ENCODE measurements at places on chromosomes 2 and 18.

GRCh38 chr2:136116151-136116812 lies 1.7 kb downstream of the CXCR4 start:
- no peak for DNase-seq

DNA sequence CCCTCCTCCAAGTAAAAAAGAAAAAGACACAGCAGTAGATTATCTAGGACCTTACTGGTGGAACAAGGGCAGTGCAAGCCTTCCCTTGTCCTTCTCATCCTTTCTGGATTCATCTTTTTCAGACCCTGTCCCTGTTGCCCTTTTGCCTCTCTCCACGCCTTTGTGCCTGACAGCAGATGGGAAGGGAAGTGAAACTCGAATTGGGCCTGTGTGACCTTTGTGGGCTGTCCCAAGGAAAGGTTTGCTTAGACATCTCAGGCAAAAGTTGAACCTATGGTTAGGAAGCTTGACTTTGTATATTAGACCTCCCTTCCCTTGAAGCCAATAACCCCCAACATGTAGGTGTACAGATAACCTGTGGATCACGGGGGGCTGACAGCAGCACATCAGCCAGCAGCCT lies 185.3 kb downstream of the PRKCE start:
- DNase-seq, result no peak

DNA sequence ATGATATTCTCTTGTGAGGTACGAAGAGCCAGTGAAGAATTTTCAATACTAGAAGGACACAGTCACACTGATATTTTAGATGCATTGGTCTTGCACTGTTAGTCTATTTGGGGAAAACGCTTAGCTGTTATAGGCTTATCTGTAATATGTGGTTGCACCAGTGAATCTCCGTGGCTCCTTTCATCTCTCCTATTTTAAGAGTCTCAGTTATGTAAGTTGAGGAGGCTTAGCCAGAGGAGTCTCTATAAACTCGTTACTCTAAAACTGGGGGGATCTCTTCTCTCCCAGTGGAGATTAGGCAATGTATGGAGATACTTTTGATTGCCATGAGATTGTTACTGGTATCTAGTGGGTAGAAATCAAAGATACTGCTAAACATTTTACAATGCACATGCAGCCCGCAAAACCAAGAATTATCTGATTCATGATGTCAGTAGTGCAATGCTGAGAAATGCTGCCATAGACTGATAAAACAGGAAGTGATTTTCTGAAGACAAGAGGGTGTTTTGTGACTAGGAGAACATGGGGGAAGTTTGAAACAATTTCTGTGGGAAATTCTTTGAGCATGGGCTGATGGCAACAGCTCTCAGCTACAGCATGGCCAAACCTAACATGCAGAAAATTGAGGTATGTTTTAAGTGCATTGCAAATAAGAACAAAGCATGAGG lies 339.1 kb downstream of the SOX11 start:
- no peak for DNase-seq

DNA sequence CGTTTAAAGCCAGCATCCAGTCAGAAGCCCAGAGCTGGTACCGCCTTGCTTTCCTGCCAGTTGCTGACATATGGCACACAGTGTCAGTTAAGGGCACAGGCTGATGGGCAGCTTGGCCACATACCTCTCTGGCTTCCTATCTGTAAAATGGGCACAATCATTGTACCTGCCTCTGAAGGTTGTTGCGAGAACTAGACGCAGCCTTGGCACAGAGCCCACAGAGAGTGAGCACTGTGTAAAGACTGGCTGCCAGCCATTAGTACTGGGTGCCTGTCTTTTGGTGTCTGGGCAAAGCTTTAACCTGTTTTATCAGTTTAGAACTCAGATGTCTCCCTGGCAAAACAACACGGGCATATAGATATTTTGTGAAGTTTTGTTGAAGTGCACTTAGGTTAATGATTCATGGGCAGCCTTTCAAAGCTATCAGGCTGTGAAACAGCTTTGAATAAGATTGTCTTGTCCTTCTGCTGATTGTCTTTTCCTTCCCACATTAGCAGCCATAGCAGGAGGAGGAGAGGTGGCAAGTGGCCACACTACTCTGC lies 269.5 kb downstream of the NEDD4L start:
- DNase-seq, result no peak

- DNase-seq, result no peak
These were observed 348.7 kb upstream of the GALNT5 start for GRCh38 chr2:156908825-156909224.

GRCh38 chr2:39429746-39430145 lies 7.3 kb downstream of the MAP4K3 start:
- DNase-seq, result no peak

DNA sequence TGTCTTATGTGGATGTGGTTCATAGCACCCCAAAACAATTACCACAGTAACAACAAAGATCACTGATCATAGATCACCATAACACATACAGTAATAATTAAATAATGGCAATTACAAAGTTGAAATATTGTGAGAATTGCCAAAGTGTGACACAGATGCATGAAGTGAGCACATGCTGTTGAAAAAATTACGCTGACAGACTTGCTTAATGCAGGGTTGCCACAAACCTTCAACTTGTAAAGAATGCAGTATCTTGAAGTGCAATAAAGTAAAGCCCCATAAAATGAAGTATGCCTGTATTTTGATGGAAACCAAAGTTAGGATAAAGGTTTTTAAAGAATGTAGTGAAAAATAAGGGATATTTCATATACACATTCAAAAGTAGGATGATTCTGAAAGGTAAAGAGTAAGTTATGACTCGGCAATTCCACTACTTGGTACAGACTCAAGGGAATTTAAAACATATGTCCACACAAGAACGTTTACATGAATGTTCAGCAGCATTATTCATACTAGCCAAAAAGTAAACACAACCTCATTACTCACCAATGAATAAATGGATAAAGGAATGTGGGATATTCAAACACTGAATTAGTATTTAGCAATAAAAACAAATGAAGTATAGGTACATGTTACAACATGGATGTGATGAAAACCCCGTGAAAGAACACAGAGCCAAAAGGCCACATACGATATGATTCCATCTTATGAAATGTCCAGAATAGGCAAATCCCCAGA lies 61.6 kb downstream of the SCN9A start:
- DNase-seq, result no peak

GRCh38 chr18:63253428-63254372 lies 65.9 kb downstream of the BCL2 start:
- DNase-seq, result no peak

DNA sequence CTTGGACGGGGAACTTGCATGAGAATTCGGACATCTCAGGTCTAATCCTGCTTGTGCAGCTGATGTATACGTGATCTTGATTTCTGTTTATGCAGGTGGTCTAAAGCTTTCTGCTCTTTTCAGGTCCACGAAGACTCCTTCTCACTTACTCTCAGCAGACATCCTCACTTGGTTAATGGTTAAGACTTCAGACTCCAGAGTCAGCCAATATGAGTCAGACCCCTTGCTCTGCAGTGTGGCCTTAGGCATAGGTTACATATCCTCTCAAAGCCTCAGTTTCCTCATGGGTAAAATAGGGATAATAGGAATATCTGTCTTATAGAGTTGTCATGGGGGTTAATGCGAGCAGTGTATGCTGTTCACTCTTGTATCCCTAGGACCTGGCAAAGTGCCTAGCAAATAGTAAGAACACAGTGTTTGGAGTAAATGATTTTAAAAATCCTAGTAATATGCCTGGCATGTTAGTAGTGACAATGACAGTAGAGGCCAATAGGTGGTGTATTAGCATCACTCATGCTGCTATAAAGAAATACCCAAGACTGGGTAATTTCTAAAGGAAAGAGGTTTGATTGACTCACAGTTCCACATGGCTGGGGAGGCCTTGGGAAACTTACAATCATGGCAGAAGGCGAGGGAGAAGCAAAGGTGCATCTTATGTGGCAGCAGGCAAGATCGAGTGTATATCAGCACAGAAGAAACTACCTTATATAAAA lies 42.3 kb downstream of the XRCC5 start:
- DNase-seq, result no peak

GRCh38 chr2:37365669-37366068 lies 21.2 kb downstream of the QPCT start:
- DNase-seq, result no peak

DNA sequence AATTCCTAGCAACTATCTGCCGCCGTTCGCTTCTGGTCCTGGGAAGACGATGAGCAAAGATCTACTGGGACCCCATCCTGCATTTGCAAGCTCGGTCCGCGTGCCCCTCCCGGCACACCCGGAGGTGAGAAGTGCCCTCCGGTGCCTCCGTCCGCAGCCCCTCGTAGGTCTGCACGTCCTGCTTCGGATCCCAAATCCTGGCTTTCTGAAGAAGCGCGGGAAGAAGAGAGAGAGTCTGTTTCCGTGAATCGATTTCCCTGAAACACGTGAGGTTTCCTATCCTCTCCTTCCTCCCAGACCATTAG lies 5.0 kb upstream of the OSR1 start:
- DNase-seq, result no peak

DNA sequence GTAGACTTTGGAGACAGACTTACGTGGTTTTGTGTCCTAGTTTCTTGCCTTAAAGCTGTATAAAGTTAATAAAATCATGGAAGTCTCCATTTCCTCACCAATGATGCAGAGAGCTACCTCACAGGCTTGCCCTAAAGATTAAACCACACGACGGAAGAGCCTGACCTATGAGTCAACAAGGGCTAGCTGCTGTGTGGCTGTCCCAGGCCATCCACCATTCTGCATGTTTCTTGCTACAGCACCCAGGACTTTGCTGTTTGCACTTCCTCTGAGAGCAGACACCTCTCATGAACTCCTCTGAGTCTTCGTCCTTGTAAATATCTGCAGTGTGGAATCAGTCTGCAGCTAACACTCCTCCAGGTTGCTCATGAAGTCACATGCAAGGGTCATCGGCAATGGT lies 160.0 kb upstream of the TRIB2 start:
- no peak for DNase-seq

GRCh38 chr2:233413559-233414272 lies 59.4 kb downstream of the DGKD start:
- DNase-seq, result no peak

DNA sequence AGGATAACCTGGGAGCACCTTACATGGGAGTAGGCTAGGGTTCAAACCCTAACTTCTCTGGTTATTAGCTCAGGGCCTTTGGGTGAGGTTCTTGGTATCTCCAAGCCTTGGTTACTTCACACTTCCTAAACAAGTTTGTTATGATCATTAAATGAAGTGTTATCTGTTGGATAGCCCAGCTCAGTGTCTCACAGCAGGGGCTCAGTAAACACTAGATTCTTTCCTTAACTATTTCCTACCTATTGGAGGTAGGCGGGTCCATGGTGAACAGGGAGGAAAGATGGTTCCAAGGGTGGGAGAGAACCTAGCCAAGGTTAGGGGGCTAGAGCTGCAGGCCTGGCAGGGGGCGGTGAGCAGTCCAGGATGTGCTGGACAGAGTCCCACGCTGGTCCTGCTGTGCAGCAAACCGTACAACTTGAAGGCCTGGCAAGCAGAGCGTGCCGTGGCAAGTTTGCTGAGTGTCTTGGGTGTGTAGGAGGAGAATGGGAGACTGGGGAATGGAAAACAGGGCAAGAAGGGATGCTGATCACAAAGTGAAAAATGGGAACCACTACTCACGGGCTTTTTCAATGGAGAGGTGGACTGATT lies 259.1 kb downstream of the PRKCE start:
- no peak for DNase-seq

DNA sequence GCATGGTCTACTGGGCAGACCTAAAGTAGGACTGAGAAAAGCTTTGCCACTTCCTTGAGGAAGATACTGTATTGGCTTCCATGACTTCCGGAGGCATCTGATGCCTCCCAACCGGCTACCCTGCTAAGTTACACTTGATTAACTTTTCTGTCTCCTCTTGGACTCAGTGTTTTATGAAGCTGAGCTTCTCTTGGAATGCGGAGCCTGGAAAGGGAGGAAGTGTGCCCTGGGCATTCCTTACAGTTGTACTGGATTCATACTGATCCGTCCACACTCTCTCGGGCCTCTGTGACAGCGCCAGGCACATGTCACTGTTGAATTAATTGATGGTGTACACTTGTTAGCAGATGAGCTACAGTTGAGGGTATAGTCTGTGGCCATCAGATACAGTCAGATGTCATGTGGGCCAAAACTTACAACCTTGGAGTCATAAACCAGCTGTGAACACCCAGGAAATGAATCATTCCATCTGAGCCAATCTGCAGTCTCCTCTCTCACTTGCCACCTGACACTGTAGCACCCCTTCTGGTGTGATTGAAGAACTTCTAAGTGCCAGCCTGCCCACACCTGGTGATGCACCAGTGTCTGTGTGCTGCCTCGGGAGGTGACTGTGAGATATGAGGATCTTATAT lies 122.5 kb downstream of the FHOD3 start:
- peak; percentile 16 for DNase-seq

DNA sequence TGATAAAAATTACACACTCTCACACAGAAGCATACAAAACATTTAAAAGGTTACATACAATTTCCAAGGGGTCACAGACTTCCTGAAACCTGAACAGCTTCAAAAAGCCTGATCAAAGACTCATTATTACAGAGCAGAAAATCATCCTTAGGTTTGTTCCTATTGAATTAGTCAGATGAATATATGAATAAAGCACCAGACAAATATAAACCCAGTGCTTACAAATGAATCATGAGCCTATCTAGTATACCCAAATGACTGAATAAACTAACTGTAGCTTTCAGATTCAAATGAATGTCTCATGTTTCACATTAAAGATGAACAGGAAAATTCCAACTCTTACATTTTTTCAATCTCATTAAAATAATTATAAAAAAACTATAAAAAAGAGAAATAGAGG lies 550.3 kb downstream of the SUCLG1 start:
- DNase-seq, result no peak

DNA sequence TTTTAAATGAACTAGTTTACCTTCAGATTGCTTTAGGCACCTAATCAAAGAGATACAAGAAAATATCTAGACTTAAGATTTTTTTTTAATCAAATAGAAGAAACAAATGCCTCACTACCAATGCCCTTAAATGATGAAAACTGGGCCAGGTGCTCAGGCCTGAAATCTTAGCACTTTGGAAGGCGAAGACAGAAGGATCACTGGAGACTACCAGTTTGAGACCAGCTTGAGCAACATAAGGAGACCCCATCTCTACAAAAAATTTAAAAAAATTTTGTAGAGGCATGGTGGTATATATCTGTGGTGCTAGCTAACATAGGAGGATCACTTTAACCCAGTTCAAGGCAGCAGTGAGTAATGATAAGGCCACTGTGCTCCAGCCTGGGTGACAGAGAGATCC lies 675.1 kb downstream of the NRXN1 start:
- DNase-seq, result no peak

- no peak for DNase-seq
These were observed 48.2 kb downstream of the PAX8 start for GRCh38 chr2:113230531-113230930.

DNA sequence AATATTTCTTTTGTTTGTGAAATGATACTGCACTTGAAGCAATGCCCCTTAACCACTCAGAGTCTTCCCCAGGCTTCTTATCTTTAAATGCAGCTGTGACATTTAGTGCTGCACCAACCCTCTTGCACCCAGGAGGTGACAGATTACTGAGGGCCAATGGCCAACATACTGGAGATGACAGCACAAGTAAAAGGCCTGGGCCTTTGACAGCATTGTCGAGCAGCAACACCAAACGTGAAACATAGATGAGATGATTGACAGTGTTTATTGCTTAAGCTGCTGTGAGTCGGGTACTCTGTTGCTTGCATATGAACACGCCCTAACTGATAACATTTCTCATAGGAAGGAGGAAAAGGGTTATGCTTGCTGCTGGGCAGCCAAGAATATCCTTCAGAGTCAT lies 80.3 kb downstream of the THNSL2 start:
- no peak for DNase-seq

Measured in right kidney (tissue), 9 donors.